ENCODE measurements at places on chromosomes 12 and 14.

GRCh38 chr12:75086091-75087038 is 123.3 kb downstream of the KCNC2 start:
- no peak for DNase-seq

DNA sequence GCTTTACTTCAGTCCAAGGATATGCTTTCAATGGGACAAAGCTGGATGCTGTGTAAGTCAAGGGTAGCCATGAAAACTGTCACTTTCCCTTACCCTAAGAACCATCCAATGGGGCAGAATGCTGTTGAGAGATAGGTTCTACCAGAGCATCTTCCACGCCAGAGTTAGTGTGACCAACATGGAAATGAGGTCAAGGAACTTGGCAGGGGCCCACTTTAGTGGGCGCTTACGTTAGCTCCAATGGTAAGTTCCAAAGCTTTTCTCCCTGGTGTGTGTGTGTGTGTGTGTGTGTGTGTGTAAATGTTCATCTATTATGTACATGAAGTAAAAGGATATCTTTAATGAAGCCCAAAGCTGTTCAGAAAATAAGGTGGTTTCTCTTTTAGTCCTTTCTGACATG is 124.1 kb downstream of the GTF2A1 start:
- DNase-seq, result no peak

GRCh38 chr14:76261371-76261811 is 109.7 kb downstream of the GPATCH2L start:
- DNase-seq, result no peak

DNA sequence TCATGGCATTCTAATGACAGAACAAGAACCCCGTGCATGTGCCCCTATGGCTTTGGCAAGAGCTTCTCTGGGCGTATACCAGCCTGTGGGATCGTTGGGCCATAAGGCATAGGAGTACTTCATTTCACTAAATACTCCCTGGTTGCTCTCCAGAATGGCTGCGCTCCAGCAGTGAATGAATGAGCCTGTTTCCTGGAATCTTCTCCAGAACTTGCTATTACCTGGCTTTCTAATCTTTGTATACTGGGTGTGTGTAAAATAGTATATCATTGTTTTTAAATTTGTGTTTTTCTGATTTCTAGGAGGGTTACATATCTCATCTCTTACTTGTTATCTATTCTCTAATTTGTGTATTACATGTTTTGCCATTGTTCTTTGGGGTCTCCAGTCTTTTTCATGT is 28.6 kb upstream of the EMP1 start:
- no peak for DNase-seq

DNA sequence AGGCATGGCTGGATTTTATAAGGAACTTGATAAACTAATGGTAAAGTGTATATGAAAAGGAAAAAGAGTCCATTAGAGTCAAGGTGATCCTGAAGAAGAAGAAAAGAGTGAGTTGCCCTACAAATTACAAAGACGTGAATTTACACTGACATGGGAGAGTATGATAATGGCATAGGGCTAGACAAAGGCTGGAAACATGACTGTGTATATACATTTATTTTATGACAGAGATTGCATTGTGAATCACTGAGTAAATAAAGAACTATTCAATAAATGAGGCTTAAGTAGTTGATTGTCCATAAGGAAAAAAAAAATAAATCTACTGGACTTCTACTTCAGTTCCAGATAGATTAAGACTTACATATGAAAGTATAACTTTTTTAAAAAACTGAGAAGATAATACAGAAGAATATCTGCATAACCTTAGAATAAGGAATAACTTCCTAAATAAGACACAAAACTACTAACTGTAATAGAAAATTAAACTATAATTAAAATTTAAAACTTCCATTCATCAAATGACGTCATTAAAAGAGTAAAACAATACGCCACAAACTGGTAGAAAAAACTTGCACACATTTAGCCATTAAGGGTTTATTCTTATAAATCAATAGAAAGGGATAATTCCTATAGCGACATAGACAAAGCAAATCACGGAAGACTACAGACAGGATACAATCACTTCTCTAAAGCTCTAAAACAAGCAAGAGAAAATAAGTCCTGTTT is 278.5 kb downstream of the NOVA1 start:
- no peak for DNase-seq

- DNase-seq, result no peak
These were observed 86.1 kb downstream of the MYF5 start for GRCh38 chr12:80802652-80803400.

DNA sequence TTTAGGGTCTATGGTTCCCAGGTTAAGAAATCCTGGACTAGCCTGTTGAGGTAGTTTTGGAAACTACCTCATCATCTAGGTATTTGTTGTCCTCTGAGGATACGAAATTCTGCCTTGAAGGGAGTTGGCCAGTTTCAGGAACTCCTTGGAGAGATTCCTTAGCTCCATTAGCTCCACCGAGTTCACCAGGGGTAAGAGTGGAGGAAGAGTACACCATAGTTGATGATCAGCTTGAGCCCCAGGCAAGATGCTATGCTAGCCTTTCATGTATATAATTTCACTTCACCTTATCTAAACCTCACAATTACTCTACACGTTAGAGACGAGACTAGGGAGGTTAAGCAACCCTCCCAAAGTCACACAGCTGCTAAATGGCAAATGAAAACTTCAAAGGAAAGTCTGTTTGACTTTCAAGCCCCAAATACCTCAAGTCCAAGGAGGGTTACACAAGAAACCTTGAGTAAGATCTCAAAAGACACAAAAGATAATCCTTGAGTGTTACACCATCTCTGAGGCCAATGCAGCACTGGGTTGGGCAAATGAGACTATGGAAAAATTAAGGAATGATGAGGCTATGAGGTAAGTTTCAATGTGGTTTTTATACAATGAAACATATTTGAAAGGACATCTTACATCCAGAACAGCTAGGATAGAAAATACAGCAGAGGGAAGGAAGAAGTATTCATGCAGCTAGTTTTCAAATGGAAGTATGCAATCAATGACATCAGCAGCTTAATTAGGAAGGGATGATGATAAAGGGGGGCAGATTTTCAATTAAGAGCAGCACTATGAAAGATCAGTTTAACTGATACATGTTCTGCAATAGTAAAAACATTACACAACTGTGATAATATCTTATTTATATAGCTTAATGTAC is 97.2 kb upstream of the KRAS start:
- no peak for DNase-seq
